ENCODE measurements at places on chromosomes 1 and 21. TPM values are rescaled to one million over a fixed set of nuclear protein-coding genes. Genes with fewer than 3 reads are reported as not detected.

DNA sequence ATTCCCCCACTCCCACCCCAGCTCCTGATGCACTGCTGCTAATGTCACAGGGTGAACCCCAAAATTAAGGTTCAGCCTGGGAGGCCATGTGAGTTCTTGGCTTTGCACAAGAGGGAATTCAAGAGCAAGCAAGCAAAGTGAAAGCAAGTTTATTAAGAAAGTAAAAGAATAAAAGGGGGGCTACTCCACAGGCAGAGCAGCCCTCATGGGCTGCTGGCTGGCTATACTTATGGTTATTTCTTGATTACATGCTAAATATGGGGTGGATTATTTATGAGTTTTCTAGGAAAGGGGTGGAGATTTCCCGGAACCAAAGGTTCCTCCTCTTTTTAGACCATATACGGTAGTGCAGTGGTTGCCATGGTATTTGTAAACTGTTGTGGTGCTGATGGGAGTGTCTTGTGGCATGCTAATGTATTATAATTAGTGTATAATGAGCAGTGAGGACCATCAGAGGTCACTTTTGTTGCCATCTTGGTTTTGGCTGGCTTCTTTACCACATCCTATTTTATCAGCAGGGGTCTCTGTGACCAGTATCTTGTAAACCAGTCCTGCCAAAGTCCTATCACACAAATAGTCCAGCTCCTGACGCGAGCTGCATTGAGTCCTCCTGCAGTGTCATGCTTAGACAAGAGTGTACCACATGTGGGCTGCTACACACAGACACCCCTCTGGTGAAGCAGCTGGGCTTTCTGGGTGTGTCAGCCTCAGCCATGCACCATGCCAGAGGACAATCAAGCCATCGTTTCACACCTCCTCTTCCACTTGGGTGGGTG, 46.4 kb upstream of the CSF1 start:
- no peak overlapping the region for H3K4me3 ChIP-seq
- no peak overlapping the region for H3K27ac ChIP-seq
- peaks cover 14% of the 10 kb centered on the region for H3K4me1 ChIP-seq
- H3K27me3 ChIP-seq: no peaks in the 10 kb centered on the region
- no peaks in the 10 kb centered on the region for H3K36me3 ChIP-seq

GRCh38 chr1:109091078-109091838, 694 bp downstream of the TMEM167B start:
- no peaks in the 10 kb centered on the region for H3K27me3 ChIP-seq
- peak overlapping the region; percentile 95 for H3K27ac ChIP-seq
- peak overlapping the region; percentile 81 for H3K4me3 ChIP-seq
- no peak for DNase-seq

DNA sequence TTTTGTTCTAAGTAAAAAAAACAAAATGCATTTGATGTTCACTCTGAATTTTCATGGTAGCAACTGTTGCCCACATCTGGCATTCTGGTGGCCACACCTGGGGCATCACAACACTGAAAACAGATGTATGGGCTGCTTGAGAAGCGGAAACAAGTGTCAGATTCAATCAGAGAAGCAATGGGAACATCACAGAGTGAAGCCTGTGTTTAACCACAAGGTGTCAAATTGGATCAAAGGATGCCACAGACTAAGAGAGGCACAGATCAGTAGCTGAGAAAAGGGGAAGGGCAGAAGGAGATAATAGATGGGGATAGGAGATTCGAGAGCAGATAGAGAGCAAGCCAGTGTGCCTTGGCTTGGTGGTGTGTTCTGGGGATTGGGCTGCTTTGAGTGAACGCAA, 49.8 kb upstream of the MTF2 start:
- no peak overlapping the region for H3K27ac ChIP-seq
- no peak for DNase-seq
- H3K27me3 ChIP-seq: no peaks in the 10 kb centered on the region
- H3K36me3 ChIP-seq: no peaks in the 10 kb centered on the region

GRCh38 chr1:116179964-116180363, 68.8 kb downstream of the MAB21L3 start:
- H3K36me3 ChIP-seq: no peaks in the 10 kb centered on the region
- H3K27me3 ChIP-seq: peaks cover 4% of the 10 kb centered on the region
- H3K4me3 ChIP-seq: no peak overlapping the region
- DNase-seq: no peak
- no peak overlapping the region for H3K27ac ChIP-seq

MYOG gene
- not detected for total RNA-seq

DCST2 gene
- total RNA-seq: 8.2 TPM

DNA sequence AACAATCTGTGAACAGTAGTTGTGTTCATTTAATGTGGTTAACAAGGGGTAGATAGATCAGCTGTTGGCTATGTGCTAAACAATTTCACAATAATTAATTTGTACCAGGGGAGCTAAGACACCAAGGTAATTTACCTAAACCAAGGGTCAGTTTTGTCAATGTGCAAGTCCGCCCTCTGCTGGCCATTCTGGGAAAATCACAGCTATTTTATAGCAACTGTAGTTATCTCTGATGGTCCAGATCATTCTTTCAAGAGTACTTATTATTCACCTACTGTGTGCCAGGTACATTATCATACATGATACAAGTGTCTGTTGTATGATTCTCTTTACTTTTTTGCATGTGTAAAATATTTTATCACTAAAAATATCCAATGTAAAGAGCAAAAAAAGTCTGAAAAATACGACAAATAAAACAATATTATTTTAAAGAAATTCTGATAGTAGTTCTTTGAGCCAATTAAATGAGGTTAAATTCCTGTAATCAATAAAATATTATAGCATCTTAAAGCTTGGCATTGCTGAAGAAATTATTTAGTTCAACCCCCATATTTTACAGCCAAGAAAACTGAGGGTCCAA, 312.3 kb upstream of the FAM78B start:
- H3K27ac ChIP-seq: no peak overlapping the region
- no peaks in the 10 kb centered on the region for H3K27me3 ChIP-seq
- H3K36me3 ChIP-seq: no peaks in the 10 kb centered on the region
- no peaks in the 10 kb centered on the region for H3K4me1 ChIP-seq
- no peak overlapping the region for H3K4me3 ChIP-seq

GRCh38 chr1:64515427-64515826, 45.5 kb downstream of the CACHD1 start:
- no peak for DNase-seq
- peak overlapping the region; percentile 69 for H3K27ac ChIP-seq
- H3K36me3 ChIP-seq: no peaks in the 10 kb centered on the region
- H3K4me1 ChIP-seq: peaks cover 5% of the 10 kb centered on the region
- H3K4me3 ChIP-seq: no peak overlapping the region
- no peaks in the 10 kb centered on the region for H3K27me3 ChIP-seq

Data from esophagus squamous epithelium (tissue), 5 donors.